LoVo (cell line): ENCODE measurements at places on chromosomes 1 and 21.

- DNase-seq, result no peak
These were observed 25.7 kb downstream of the DIO1 start for GRCh38 chr1:53919675-53920066.

- no peak for DNase-seq
These were observed 2.2 kb downstream of the MTARC1 start for GRCh38 chr1:220788900-220789299.

GRCh38 chr1:228778961-228779360, 43.7 kb downstream of the RHOU start:
- no peak for DNase-seq

- DNase-seq, result no peak
These were observed 622.3 kb downstream of the PTPRU start for GRCh38 chr1:29858646-29859045.

- DNase-seq, result peak; percentile 40
These were observed 224.2 kb upstream of the RUNX1 start for GRCh38 chr21:35273333-35273732.

DNA sequence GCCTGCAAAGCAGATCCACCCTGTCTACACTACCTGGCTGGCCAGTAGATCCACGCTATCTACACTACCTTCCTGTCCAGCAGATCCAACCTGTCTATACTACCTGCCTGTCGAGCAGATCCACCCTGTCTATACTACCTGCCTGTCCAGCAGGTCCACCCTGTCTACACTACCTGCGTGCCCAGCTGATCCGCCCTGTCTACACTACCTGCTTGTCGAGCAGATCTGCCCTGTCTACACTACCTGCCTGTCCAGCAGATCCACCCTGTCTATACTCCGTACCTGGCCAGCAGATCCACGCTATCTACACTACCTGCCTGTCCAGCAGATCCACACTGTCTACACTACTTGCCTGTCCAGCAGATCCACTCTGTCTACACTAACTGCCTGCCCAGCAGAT, 102.8 kb upstream of the SAMD11 start:
- no peak for DNase-seq

DNA sequence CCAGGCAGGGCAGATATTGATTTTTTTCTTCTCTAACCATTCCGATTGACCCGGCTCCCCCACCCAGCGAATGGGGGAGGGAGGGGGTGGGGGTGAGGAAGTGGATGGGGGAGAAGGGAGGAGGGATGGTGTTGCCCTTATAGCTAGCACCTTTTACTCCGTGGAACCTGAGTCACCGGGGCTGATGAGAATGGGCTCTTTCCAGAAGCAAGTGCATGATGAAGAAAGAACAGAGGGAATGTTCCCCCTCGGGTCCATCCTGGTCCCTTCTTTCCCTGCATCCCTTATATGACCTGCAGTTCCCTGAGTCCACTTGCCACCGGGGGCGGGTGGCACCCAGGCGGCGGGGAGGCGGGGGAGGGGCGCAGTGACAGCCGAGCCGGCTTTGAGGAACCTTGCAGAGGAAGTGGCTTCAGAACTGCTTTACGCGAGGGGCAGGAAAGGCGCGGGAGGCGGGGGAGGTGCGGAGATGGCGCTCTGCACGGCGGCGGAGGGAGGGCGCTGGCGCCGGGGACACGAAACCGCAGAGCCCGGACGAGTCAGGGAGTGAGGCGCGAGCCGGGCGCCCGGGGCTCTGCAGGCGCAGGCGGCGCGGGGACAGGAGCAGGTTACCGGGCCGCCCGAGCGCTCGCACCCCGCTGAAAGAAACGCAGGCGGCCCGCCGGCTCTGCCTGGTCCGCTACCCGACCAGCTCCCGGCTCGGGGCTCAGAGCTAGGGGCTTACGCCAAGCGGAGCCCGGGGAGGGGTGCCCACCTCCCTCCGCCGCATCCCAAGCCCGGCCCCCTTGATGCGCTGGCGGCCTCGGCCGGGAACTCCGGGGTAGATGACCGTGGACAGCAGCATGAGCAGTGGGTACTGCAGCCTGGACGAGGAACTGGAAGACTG, 49.7 kb downstream of the RASSF5 start:
- DNase-seq, result peak; percentile 7

- peak; percentile 40 for DNase-seq
These were observed 106.7 kb downstream of the SLC45A1 start for GRCh38 chr1:8424539-8425116.

- DNase-seq, result no peak
These were observed 231.3 kb upstream of the USP25 start for GRCh38 chr21:15498455-15498854.

DNA sequence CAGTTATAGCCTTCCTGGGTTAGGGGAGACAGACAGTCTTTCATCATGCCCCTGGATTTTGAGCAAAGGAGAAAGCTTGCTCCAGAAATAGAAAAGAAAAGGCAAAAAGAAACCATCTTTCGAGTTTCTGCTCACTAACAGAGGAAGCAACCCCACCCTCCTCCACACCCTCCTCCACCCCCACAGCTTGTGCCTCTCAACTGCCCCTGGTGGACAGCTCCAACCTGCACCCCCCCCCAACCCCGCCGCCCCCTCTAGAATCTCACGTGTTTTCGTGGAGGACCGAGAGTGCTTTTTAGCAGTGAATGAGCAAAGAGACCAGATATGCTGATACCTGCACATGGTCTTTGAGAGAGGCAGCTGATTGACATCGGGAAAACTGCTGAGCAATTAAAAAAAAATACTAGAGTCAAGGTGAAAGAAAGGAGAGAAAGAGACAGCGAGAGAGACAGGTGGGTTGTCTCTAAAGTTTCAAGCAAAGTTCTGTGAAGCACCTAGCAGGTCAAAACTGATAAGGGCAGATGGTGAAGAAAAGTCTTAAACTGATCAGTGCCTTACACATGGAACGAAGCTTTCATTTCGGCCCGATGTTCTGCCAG, 358.3 kb downstream of the KIF26B start:
- no peak for DNase-seq

DNA sequence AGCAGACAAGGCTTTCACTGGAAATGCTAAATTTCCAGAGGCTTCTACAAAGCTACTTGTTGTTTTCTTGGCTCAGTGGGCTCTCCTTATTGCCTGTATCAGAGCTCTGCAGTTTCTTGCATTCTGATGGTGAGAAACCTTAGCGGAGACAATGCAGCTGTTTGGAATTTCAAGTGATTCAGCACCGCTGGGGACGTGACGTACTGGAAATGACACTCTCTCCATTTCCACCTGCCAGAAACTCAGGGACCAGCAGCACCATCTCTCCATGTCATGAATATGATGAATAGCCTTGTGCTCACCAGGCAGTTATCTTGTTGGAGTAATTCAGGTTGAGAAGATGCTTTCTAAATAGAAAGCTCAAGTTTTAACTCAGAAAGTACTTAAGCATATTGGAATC, 497.2 kb upstream of the DEPDC1 start:
- DNase-seq, result no peak

- no peak for DNase-seq
These were observed 3.3 kb upstream of the ATP1A4 start for GRCh38 chr1:160148121-160148520.

- DNase-seq, result no peak
These were observed 43.0 kb downstream of the ATF3 start for GRCh38 chr1:212651521-212651920.

- no peak for DNase-seq
These were observed 250.1 kb upstream of the FMN2 start for GRCh38 chr1:239841631-239842030.

- no peak for DNase-seq
These were observed 25.7 kb downstream of the PRMT2 start for GRCh38 chr21:46661211-46661625.

GRCh38 chr1:38529391-38529790, 330.2 kb downstream of the RRAGC start:
- DNase-seq, result no peak

DNA sequence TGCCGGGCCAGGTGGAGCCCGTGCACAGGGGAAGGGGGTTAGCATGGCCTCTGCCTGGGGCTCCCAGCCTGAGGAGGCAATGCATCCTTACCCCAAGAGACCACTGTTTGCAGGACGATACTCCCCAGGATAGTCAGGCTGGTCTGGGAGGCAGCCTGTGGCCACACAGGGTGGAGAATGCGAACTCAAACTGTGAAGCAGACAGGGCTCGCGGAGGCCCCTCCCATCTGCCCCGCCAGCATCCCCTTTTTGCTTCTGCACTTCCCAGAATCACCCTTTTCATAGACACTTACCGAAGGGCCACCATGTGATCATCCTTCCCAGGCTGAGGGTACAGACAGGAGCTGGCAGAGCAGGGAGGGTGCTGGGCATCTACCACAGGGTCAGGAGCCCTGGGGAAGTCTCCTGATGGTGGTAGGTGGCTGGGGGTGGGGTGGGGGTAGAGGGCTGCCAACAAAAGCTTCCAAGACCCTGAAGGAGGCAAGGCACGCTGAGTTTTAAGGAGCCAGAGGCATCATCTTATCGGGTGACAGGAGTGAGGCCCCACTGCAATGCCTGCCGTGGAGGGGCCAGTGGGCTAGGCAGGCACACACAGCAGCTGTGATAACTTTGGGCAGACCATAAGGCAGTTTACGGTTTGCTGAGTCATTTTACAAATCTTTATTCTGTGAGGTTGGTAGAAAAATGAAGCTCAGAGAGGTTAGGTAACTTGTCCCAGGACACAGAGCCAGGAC, 31.3 kb upstream of the BTG2 start:
- no peak for DNase-seq

DNA sequence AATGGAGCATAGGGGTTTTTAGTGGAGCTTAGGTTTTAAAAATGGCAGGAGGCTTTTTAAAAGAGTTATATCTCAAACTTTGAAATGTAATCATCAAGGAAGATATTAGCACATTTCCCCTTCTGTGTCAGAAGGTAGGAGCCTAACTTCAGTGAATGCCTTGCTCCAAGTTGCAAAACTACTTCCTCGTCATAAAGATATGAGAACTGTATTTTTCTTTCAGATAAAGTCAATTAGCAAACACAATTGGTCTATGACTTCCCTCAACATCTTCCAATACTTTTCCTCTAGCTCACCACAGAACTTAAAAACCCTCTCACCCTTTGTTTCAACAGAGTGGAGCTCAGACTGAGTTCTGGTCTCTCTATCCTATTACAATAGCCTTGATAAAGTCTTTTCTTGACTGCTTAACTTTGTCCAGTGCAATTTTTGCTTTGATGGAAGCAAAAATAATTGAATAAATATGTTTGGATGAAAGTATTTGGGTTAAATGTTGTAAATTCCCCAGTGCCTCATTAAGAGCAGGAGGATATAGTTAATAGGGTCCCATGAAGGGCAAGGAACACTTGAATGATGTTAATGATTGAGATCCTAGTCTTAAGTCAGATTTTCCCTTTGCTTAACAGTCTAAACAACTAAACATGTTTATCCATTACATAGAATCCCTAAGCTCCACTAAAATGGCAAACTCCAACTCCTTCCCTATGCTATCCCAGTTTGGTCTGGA, 58.9 kb downstream of the TNFSF18 start:
- DNase-seq, result no peak

GRCh38 chr1:230701895-230702768, 11.8 kb downstream of the AGT start:
- no peak for DNase-seq

- no peak for DNase-seq
These were observed 765.6 kb upstream of the B3GALT2 start for GRCh38 chr1:193951984-193952383.

DNA sequence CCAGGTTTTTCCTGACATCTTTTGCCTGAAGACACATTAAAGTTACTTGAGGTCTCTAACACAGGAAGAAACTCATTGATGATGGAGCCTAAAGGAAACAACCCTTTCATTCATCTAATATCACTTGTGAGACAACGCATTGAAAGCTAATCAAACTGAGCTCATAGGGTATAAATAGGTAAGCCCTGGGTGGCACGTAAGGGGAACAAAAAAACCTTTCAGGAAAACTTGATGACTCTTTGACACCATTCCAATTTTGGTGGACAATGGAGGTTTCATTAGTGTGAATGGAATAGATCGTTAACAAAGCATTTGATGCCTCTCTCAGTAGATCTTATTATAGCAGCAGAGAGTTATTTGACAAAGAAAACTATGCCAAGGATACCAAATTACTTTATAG, 80.7 kb upstream of the DUSP10 start:
- no peak for DNase-seq

DNA sequence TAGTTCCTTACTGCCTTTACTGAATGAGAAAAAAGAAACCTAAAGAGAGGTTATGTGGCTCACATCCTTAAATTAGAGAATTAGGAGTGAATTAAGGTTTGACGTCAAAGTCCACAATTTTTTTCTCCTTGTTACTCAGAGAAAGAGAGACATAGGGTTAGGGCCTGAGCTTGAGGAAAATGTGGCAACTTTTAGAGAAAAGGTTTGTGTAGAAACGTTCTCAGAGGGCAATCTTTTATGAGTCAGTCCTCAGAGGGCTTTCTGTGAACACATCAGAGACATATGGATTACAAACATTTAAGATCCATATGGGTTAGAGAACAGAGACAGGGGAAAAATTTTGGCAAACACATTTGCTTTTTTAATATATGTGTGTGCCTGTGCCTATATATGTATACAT, 242.8 kb downstream of the TGFB2 start:
- no peak for DNase-seq

DNA sequence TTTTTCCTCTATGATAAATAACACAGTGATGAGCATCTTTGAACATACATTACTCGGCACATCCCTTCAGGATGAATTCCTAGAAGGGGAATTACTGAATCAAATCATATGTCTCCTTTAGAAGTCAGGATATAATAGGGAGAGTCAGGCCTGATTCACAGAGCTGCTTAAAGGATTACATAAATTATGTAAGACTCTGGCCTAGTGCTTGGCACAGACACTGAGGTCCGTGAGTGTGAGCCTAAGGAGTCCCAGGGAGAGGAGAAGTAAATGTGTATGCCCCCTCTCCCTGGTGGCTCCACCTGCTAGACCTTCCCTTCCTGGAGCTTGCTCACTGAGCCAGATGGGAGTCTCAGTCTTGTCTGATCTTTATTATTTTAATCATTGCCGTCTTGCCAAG, 8.6 kb upstream of the FOXE3 start:
- DNase-seq, result no peak

GRCh38 chr21:27581168-27581567, 614.3 kb upstream of the ADAMTS5 start:
- no peak for DNase-seq

DNA sequence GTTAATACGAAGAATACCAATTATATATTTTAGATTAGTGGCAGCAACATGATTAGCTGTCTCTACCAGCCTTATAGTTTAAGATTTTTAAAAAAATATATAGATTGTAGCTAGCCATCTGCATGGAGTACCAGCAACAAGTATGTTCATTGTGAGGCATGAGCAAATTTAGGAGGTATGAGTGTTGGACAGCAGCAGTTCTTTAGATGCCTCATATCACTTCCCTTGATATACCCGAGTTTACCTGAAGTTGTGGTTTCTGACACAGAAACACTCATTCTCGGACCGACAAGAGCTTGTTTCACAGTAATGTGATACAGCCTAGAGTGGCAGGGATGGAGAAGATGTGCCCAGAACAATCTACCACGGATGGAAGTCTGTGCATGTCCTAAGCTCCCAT, 69.1 kb downstream of the RGS18 start:
- DNase-seq, result no peak

GRCh38 chr1:163082971-163083370, 13.8 kb downstream of the RGS4 start:
- DNase-seq, result no peak
